GM10248 (cell line): ENCODE measurements at places on chromosomes 5 and 9.

- DNase-seq, result no peak
Measured at GRCh38 chr5:103263054-103263453, 4.5 kb downstream of the MACIR start.

DNA sequence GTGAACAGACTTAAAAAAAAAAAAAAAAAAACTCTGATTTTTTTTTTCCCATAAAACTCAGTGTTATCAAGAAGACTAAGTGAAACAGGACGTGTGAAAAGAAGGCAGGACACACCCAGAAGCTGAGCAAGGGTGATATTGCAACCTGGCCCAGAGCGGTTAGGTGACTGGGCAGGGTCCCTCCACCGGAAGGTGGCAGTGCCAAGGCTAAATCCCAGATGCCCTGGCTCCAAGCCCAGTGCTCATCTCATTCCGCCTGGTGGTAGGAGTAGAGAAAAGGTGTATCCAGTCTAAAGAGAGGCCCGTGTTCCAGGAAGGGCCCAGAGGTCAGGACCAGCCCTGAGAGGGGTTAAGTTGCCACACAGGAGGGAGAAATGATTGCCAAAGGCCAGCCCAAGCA, 51.5 kb upstream of the SAP30L start:
- no peak for DNase-seq

GRCh38 chr5:51381761-51382474, 1.3 kb upstream of the ISL1 start:
- DNase-seq, result no peak

DNA sequence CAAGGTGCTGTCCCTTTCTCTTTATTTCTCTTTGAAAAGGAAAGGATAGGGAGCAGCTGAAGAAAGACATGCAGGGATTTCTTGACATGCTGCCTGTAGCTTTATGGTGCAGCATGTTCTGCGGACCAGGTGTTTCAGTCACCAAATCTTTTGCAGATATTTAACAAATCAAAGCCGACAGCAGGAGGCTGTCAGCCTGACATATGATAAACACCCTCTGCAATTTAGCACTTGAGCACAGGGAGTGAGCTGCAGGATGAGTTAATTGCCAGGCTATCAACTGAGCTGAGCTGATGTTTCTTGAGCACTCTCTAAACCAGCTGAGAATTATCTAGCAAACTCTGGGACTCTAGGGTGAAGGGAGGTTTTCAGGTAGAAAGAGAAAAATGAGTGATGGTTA, 212.8 kb upstream of the ATP10B start:
- DNase-seq, result no peak

DNA sequence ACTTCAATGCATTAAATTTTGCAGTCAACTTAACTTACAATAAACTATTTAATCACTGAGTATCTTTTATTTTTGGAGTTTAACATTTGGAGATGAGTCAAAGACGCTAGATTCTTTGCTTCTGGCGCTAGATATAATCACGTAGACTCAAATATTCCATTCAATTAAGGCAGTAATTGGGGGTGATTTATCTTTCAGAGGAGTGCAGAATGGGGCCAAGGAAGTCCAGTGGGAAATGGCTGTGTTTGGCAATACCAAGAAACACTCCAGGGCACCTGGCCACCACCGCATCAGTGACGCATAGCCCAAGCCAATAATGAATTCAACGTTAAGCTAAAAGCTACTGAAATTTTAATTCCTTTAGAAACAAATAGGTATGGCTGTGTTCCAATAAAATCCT, 81.2 kb downstream of the PHAX start:
- no peak for DNase-seq

- no peak for DNase-seq
Measured at GRCh38 chr5:149807176-149807575, 77.1 kb downstream of the PPARGC1B start.

GRCh38 chr5:104646416-104646815, 1083.8 kb upstream of the NUDT12 start:
- DNase-seq, result no peak

GRCh38 chr5:150636391-150637244, 3.8 kb upstream of the SYNPO start:
- no peak for DNase-seq

DNA sequence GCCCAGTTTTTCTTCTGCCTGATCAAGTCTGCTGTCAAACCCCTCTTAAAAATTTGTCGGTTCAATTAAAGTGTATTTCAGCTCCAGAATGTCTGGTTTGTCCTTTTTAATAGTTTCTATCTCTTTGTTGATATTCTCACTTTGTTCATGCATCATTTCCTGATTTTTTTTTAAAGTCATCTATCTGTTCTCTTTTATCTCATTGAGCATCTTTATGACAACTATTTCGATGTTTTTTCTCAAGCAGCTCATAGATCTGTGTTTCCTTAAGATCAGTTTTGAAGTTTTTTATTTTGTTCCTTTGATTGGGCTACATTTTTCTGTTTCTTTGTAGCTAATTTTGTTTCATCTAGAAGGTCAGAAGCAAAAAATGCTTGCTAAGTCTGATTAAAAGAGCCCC, 53.7 kb downstream of the FGD3 start:
- DNase-seq, result no peak

GRCh38 chr5:30050056-30050815, 1143.2 kb upstream of the CDH6 start:
- DNase-seq, result no peak

DNA sequence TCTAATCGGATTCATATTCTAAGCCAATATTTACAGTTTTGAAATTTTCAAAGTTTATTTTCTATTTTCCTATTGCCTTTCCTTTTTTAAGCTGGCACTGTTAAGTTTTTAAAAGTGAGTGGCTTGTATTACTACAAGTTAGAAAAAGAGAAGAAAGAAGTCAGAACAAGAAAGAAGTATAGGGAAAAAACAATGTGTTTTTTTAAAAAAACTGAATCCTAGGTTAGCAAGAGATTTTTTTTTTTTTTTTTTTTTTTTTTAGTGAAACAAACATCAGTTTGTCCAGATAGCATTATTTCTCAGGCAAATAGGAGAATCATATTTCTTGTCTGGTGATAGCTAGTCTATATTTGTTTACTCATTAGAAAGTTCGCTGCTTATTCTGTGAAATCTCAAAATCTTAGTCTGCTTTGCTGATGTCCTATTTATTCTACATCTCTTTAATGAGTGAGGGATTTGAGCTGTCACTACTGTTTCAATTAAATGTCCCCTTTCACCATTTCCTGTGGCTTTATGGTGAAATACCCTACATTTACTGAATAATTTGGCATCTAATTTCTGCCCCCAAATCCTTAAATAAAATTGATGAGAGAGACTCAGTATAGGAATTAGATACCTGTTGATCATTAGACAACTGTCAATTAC, 19.1 kb upstream of the LMNB1 start:
- DNase-seq, result no peak
